ENCODE measurements at places on chromosomes 11 and 22.

DNA sequence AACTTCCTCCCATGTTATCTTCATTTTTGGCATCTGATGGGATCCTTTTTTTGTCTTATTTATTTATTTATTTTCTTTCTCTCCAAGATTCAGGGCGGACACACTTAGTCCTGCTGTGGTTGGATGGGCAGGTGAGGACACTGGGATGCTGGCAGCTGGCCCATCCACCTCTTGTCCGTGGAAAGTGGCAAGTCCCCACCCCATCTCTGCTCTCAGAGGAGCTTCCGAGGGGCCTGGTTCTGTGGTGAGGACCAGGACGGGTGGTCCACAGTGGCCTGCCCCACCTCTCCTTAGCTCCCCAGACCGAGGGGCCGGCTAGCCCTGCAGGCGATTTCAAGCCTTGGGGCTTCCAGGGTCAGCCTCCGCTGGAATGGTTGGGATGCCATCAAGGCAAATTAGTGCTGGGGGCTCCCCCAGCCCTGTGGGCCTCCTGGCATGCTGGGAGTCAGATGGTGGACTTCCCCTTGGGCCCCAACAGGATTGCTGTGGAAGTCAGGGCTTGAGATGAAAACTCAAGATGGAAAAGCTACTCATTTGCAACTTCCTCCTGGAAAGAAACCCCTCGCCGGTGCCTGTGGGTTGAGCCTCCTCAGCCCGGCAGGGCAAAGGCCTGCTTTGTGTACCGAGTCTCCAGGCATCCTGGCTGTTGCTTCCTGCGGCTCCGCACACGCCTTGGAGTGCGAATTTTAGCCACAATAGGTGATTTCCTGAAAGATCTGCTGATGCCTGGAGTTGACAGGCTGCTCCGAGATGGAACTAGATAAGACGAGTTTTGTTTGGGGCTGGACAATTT, 31.2 kb upstream of the LINC01488 start:
- DNase-seq, result no peak

DNA sequence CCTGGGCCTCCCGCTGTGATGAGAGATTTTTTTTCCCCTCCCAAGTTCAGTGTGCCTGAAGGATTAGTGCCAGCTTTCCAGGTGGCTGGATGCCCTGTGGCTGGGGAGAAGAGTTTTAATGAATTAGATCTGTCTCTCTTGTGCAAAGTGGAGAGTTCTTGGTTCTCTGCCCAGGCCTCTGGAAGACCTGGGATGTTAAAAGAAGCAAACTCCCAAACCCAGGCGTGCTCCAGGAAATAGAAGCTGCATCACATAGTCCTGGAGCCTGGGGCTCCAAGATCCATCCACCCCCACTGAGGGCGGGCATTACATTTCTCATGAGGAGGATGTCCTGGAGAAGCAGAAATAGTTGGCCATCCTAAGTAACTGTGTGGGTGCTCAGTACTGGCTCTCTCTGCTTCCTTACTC, 30.6 kb downstream of the SDHAF2 start:
- DNase-seq, result no peak

GRCh38 chr22:41596776-41597634, 7.4 kb upstream of the PMM1 start:
- no peak for DNase-seq

- no peak for DNase-seq
These were observed 65.2 kb downstream of the ALX4 start for GRCh38 chr11:44244639-44245310.

DNA sequence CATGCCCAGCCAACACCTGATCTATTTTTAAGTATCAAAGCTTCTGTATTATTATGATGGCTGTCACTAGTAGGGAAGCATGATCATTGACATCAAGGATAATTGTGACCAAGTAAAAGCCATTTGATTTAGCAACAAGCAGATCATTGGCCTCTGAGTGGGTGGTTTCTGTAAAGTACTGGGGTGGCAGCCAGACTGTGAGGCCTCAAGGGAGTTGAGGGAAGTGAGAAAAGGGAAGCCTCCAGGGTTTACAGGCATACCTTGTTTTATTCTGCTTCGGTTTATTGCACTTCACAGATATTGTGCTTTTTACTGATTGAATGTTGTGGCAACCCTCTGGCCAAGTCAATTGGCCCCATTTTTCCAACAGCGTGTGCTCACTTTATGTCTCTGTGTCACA, 60.1 kb downstream of the PRR5L start:
- peak; percentile 38 for DNase-seq

- no peak for DNase-seq
These were observed 65.6 kb downstream of the INSC start for GRCh38 chr11:15180212-15180792.

- no peak for DNase-seq
These were observed 180.0 kb downstream of the CTTN start for GRCh38 chr11:70578371-70578770.

DNA sequence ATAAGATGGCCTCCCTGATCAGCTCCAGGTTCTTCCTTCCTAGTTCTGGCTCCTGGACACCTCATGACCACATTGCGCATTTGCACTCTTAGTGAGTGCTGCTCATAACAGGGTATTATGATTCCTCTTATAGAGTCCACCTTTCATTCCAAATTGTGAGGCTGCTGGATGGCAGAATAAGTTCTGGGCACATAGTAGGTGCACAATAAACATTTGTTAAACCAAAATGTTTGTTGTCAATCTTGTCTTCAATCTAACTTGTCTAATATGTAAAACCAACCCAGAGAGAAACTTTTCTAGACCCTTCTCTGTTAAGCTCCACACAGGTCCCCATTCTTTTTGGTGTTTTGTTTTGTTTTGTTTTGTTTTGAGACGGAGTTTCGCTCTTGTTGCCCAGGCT, 22.6 kb upstream of the ZBTB16 start:
- no peak for DNase-seq
